ENCODE measurements at places on chromosomes 7 and 10. TPM values are rescaled to one million over a fixed set of nuclear protein-coding genes. Genes with fewer than 3 reads are reported as not detected.

DNA sequence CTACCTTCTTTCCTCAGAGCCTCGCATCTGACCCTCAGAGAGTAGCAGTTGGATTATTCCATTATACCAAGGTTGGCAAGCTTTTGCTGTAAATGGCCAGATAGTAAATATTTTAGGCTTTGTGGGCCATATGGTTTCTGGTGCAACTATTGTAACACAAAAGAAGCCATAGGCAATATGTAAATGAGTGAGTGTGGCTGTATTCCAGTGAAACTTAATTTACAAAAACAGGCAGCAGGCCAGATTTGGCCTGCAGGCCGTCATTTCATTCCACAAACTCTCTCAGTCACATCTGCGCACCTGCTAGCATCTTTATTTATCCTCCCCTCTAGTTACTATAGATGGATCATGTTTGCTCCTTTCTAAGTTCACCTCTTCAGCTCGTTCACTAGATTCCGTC is 6.7 kb downstream of the ZNF518A start:
- peaks cover 14% of the 10 kb centered on the region for H3K36me3 ChIP-seq
- H3K27me3 ChIP-seq = no peaks in the 10 kb centered on the region
- H3K4me3 ChIP-seq = no peak overlapping the region
- no peak for DNase-seq
- H3K27ac ChIP-seq = no peak overlapping the region

GRCh38 chr10:11208243-11208642 is 190.6 kb downstream of the CELF2 start:
- H3K36me3 ChIP-seq = peaks cover 8% of the 10 kb centered on the region
- H3K27ac ChIP-seq = no peak overlapping the region
- no peaks in the 10 kb centered on the region for H3K27me3 ChIP-seq
- H3K4me1 ChIP-seq = peaks cover 54% of the 10 kb centered on the region
- no peak overlapping the region for H3K4me3 ChIP-seq
- no peak for DNase-seq

DNA sequence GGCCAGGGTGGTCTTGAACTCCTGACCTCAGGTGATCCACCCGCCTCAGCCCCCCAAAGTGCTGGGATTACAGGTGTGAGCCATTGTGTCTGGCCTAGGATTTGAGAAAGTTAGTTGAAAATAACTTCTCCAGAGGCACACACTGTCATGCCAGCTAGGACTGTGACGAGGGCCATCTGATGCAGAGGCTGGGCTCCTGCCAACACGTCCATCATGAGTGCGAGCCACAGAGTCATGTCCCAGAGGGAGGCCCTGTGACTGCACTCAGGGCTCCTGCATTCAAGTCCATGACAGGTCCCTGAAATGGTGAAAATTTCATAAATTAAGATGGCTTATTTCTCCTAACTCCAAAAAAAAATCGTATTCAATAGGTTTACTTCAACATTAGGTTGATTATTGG is 17.1 kb downstream of the C10orf120 start:
- no peaks in the 10 kb centered on the region for H3K4me1 ChIP-seq
- no peak overlapping the region for H3K27ac ChIP-seq
- H3K27me3 ChIP-seq = no peaks in the 10 kb centered on the region
- DNase-seq = no peak

DNA sequence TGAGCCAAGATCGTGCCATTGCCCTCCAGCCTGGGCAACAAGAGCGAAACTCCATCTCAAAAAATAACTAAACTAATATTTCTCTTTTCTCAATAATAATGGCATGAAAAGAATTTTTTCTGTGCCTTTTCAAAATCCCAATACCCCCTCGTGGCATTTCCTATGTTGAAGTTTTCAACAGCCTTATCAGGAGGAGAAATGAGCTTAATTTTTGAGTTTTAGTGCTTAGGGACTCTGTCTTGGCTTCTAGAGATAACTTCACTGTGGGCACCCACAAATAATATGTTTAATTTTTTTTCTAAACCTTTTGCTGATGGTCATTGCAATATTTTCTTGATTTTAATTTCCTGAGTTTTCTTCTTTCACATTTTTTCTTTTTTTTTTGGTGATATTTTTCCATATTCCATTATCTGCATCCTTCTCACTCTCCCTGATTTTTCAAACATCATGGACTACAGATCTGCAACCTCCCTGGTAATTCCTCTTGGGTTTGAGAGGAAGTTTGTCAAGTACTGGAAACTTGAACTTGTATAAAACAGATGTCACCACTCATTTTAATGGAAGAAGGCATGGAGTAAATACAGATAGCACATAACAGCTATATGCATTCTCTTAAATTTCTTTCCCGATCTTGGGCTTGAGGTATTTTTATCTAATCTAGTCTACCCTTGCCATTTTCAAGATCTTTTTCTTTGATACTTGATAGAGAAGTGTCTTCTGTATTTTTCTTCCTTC is 84.0 kb downstream of the KAT6B start:
- H3K4me1 ChIP-seq = peaks cover 8% of the 10 kb centered on the region
- H3K27ac ChIP-seq = no peak overlapping the region
- no peak overlapping the region for H3K4me3 ChIP-seq
- no peaks in the 10 kb centered on the region for H3K36me3 ChIP-seq
- H3K27me3 ChIP-seq = no peaks in the 10 kb centered on the region

DNA sequence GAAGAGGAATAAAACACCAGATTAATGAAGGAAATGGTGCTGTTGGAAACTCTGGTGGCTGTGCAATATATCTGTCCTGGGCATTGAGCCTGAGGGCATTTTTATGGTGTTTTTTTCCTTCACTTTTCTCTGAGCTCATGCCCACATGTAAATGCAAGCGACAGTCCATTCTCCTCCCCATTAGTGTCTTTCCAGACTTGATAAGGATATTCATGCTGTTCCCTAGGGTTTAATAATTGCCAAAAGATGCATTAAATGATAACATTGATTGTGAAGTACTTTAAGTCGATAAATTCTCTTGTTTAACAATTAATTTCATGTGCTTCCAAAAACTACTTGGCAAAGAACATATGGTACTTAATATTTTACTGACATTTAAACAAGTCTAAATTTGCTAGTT is 384.7 kb downstream of the MDFIC start:
- H3K36me3 ChIP-seq = no peaks in the 10 kb centered on the region
- H3K4me1 ChIP-seq = no peaks in the 10 kb centered on the region
- H3K27ac ChIP-seq = no peak overlapping the region
- H3K27me3 ChIP-seq = no peaks in the 10 kb centered on the region
- no peak overlapping the region for H3K4me3 ChIP-seq

DNA sequence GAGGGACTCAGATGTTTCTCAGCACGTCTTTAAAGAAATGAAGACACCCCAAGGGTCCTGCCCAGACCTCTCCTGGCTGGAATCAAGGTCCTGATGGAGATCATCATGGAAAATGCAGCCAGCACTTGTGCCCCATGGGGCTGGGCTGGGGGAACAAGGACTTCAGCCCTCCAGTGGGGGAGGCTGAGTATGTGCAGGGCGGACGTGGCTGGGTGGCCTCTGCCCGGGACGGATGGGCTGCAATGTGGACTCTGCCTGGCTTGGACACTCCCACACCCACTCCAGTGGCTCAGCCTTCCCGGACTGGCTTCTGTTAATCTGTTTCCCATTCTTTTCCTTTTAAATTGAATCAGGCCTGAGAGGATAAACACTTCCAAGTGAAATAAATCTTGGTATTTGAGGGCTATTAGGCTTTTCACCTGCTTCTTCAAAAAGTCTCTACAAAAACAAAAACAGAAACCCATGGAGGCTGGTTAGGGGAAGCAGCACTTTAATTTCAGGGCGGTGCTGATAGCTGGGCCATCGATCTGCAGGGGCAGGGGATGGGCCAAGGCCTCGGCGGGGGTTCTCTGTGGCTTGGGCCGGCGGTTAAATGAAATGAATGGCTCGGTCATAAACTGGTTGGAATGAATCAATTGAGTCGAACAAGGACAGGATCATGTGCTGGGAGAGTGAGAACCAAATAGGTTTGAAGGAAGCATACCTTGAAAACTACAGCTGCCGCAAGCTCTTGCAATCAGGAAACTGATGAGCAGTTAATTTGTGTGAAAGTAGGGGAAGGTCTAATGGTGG is 51.4 kb downstream of the ADARB2 start:
- DNase-seq = no peak
- no peaks in the 10 kb centered on the region for H3K36me3 ChIP-seq
- no peak overlapping the region for H3K27ac ChIP-seq
- H3K4me3 ChIP-seq = no peak overlapping the region
- no peaks in the 10 kb centered on the region for H3K27me3 ChIP-seq

GRCh38 chr10:3126741-3127346 is 45.7 kb downstream of the PITRM1 start:
- H3K36me3 ChIP-seq = peaks cover 82% of the 10 kb centered on the region
- peaks cover 12% of the 10 kb centered on the region for H3K4me1 ChIP-seq
- H3K27me3 ChIP-seq = no peaks in the 10 kb centered on the region
- H3K27ac ChIP-seq = no peak overlapping the region

DNA sequence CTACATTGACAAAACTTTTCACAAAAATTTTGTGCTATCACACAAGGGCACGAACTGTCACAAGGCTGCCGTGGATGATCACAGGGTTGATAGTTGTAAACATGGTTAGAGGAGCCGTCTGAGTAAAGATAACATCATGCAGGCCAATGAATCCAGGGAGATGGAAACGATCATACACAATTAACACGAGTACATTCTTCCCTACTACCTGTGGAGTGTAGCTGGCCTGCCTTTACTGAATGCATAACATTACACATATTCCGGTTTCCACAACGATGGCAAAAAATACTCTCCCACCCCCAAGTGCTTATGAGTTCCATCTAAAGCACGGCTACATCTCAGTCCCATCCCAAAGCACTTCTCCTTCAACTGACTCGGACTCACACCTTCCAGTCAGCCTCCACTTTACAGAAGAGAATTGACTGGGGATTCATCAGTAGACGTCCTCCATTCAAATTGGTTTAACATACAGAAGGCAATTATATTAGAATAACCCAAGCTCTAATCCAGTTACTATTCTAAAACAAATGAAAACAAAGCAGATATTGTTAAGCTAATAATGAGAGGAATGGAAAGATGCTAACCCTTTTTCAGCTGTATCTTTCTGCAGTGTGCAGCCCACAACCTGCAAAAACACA is 69.0 kb downstream of the EZH2 start:
- H3K4me3 ChIP-seq = no peak overlapping the region
- H3K27me3 ChIP-seq = no peaks in the 10 kb centered on the region
- H3K27ac ChIP-seq = no peak overlapping the region
- DNase-seq = no peak

- H3K4me1 ChIP-seq = peaks cover 7% of the 10 kb centered on the region
- no peaks in the 10 kb centered on the region for H3K27me3 ChIP-seq
- H3K36me3 ChIP-seq = no peaks in the 10 kb centered on the region
- DNase-seq = no peak
Observed at GRCh38 chr10:99926925-99927720, 82.6 kb downstream of the DNMBP start.

GRCh38 chr7:105690325-105690945 is 109.1 kb upstream of the EFCAB10 start:
- H3K4me1 ChIP-seq = peaks cover 13% of the 10 kb centered on the region
- no peak for DNase-seq
- H3K36me3 ChIP-seq = no peaks in the 10 kb centered on the region
- H3K27ac ChIP-seq = no peak overlapping the region
- H3K27me3 ChIP-seq = peaks cover 2% of the 10 kb centered on the region

GRCh38 chr10:3064423-3064822 is 2.9 kb upstream of the PFKP start:
- peaks cover 3% of the 10 kb centered on the region for H3K36me3 ChIP-seq
- DNase-seq = no peak
- peaks cover 29% of the 10 kb centered on the region for H3K4me1 ChIP-seq
- H3K27ac ChIP-seq = no peak overlapping the region
- H3K27me3 ChIP-seq = peaks cover 18% of the 10 kb centered on the region
- no peak overlapping the region for H3K4me3 ChIP-seq

DNA sequence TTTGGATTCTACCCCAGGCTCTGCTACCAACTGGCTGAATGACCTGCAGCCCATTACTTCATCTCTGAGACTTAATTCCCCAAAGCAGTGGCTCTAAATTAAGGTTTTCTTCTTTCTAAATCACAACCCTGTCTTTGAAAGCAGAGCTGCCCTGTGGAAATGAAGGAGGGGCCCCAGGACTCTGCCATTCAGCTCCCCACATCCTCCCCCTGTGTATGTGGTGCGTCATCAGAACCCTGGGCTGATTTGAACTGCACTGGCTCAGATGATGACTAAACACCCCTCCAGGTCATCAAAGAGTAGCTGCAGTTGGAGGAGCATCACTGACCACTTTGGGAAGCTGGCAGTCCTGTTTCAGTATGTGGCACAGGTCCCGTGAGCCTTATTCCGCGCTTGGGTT is 46.6 kb downstream of the BPGM start:
- H3K27me3 ChIP-seq = no peaks in the 10 kb centered on the region
- H3K4me3 ChIP-seq = no peak overlapping the region
- H3K36me3 ChIP-seq = no peaks in the 10 kb centered on the region
- no peak for DNase-seq
- peaks cover 16% of the 10 kb centered on the region for H3K4me1 ChIP-seq

Gene GNAT3
- not detected for total RNA-seq

Gene ITGB8
- 57.4 TPM for total RNA-seq

Gene MYH16
- total RNA-seq = not detected

Gene CHAT
- total RNA-seq = 2.9 TPM

All from spinal cord (tissue), 10 donors.